Colonic mucosa (tissue), 4 donors: ENCODE measurements at places on chromosomes 5 and 9. TPM values are rescaled to one million over a fixed set of nuclear protein-coding genes. Genes with fewer than 3 reads are reported as not detected.

CD274 gene
- total RNA-seq = 1.6 TPM

C5 gene
- 1.6 TPM for total RNA-seq

CDKN2A gene
- 2.9 TPM for total RNA-seq

DNA sequence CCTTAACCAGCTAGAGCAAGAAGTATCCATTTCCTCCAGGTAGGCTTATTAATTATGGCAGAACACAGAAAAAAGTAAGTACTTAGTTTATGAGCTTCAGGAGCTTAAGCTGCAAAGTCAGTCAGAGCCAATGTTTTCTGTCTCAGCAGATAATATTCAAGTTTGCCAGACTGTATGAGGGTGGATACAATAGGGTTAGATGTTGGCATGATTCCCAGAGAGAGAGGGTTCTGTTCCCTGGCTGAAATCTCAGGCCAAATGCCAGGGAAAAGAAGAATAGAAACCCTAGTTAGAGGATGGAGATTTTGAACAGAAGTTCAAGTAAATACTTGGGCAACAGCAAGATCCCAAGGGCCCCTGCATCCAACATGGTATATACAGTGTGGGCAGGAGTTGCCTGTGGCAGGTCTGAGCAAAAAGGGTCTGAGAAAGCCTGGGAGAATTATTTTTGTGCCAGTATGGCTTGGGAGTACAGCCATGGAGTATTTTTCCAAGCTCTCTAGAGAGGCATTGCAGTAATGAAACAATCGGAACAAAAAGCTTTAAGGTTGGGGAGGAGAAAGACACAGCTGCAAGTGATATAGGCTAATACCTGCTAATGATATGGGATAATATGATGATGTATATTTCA lies 31.0 kb upstream of the ISOC1 start:
- H3K27ac ChIP-seq = no peak overlapping the region
- no peak for DNase-seq
- no peaks in the 10 kb centered on the region for H3K4me1 ChIP-seq
- H3K27me3 ChIP-seq = no peaks in the 10 kb centered on the region
- H3K4me3 ChIP-seq = no peak overlapping the region
- H3K36me3 ChIP-seq = no peaks in the 10 kb centered on the region
